ENCODE measurements at places on chromosomes 3 and 15.

- no peak for DNase-seq
Observed at GRCh38 chr3:30655187-30655812, 48.9 kb downstream of the TGFBR2 start.

DNA sequence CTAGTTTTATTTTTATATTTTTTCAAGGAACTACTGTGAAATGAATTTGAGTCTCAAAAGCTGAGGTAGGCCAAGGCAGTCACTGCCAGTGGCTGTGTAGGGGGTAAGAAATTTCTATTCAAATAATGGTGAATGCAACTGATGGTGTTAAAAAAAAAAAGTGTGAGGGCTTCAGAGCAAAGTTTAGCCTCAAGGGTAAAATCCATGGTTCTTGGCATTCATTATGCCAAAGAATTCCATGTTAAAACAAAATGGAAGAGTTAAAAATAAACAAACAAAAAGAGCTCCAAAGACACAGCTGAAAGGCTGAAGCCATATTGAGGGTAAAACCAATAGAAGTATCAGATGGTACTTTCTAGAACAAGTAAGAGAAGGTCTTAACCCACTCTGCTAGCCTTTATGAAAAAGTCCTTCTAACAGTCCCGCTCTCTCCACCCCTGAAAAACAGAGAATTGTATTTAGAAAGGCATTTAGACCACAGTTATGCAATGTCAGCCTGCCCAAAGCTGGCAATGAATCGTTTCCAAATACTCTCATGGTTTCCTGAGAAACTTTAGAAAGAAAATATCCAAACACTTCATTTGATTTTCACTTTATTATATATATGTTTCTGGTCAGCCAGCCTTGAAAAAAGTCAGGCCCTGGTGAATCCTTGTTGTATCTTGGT is 158.4 kb upstream of the GMNC start:
- DNase-seq, result no peak

GRCh38 chr3:57142411-57142723 is 22.8 kb downstream of the IL17RD start:
- no peak for DNase-seq

DNA sequence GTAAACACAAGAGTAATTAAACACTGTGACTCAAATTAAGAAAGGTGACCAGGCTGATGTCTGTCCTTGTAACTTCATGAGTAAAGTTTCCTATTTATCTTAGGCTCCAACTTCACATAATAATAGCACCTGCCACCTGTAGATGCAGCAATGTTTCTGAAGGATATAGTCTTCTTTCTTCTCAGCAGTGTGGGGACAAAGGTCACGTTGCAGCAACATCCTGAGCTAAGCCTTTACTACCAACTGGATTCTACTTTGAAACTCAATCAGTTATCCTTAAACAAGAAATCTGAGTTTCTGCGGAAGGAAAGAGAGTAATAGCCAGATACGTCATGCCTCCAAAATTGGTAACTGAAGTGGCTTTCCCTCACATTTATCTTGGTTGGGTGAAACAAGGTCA is 253.1 kb downstream of the RBMS3 start:
- no peak for DNase-seq

GRCh38 chr3:156298014-156298413 is 177.6 kb downstream of the KCNAB1 start:
- DNase-seq, result no peak

Measured in cortex of kidney (tissue), 1 donor.